ENCODE measurements at places on chromosomes 5 and 9.

- DNase-seq, result no peak
Observed at GRCh38 chr9:121640491-121641223, 10.8 kb upstream of the DAB2IP start.

GRCh38 chr5:164345173-164345849 is 839.9 kb downstream of the MAT2B start:
- no peak for DNase-seq

DNA sequence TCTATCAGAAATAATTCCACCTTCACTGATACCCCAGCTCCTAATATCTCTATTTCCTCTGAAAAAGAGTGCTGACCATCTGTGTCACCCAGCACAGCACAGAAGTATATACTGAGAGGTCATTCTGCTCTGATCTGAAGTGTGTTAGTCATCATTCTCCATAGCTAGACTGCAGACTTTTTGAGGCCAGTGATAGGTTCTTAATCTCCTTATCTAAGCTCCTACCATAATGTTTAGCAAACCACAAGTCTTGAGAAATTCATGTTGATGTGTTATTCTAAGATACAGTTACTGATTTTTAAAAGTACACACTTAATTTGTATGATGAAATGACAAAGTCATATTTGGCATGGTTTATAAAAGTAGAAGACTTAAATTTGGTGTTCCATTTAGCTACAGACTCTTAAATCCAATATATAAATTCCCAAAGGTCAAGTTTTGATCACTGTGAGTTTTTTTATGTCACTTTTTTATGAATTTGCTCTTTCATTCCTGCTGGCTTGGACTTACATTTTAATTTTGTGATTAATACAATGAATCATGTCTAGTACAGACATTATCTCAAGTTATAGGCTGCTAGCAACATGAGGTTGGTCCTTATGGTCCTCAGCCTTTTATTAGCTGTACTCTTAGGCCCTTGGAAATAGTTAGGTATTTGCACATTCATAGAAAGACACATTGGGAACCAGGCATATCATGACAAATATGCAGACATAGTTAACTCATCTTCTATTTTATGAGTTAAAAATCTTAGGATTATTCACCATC is 380.8 kb downstream of the EBF1 start:
- no peak for DNase-seq

DNA sequence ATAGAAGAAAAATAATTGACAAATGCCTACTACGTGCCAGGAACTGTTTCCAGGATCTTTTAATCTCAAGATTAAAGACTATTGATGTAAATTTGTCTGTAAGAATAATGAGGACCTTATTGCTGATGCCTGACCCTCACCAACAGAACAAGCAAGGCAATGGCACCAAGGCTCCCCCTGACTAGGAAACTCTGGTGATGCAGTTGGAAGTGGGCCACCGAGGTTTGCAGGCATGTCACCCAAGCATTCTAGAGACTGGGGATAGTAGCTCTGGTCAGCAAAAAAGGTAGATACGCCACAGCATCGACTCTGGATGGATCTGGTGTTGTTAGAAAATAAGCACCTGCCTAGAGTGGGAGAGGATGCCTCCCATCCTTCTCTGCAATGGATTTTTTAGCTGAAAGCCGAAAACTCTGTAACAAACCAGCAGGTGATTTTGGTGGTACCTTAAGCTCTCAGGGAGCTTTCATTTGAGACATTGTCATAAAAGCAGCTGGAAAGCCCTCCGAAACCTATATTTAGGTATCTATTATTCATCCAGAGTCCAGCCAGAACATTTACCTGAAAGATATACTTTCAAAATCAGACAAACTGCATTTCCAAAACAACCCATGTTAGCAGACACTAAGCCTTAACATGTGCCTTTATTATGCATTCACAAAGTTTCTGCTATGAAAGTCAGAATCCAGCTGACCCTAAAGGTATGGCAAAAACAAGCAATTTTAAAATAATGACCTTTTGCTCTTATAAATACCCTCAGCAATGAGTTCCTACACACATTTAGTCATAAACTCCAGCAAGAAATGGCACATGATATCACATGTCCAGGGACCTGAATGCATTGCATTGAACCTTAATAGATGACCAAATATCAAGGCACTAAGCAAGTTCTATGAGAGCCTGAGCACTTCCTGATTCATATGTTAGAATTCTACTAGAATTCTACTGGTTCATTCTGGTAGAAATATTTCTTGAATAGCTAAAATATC is 308.4 kb downstream of the PDE4D start:
- no peak for DNase-seq

- peak; percentile 80 for DNase-seq
Observed at GRCh38 chr9:127519301-127520166, 68.2 kb downstream of the LRSAM1 start.

DNA sequence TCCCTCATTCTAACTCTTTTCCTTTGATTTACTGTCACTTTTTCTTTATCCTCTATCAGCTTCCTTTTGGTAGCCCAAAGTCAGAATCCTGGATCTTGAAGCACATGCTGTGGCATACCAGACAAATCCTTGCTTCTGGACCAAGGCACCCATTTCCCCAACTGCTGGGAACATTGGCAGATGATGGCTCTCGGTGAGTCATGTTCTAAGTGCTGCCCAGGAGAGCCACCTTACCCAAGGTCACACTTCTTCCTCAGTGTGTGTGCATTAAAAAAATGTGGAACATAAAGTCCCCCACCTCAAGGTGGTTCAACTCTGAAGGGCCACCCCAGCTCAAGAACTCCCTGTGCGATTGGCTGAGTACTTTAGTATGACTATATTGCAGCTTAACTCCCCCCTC is 141.4 kb upstream of the PUM3 start:
- DNase-seq, result no peak

- no peak for DNase-seq
Observed at GRCh38 chr5:52269859-52270258, 517.9 kb upstream of the ITGA1 start.

DNA sequence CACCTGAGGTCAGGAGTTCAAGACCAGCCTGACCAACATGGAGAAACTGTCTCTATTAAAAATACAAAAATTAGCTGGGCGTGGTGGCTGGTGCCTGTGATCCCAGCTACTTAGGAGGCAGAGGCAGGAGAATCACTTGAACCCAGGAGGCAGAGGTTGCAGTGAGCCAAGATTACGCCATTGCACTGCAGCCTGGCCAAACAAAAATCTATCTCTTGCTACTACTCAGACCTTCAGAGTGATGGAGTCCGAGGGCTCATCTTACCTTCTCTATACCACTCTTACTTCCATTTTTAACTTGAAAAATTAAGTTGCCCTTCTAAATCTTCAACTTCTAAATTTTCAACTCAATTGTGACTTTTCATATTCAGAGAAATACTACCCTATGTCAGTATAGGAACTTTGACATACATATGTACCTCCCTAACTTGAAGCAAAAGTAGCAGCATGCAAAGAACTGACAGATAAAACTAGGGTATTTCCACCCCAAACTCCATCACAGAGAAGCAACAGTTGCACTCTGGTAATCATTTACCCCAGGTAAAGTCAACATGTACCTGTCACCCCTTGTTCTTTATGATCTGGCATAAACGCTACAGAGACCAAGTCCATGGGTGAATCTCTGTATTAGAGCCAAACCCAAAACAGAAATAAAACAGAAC is 11.4 kb downstream of the ZFAND5 start:
- no peak for DNase-seq

DNA sequence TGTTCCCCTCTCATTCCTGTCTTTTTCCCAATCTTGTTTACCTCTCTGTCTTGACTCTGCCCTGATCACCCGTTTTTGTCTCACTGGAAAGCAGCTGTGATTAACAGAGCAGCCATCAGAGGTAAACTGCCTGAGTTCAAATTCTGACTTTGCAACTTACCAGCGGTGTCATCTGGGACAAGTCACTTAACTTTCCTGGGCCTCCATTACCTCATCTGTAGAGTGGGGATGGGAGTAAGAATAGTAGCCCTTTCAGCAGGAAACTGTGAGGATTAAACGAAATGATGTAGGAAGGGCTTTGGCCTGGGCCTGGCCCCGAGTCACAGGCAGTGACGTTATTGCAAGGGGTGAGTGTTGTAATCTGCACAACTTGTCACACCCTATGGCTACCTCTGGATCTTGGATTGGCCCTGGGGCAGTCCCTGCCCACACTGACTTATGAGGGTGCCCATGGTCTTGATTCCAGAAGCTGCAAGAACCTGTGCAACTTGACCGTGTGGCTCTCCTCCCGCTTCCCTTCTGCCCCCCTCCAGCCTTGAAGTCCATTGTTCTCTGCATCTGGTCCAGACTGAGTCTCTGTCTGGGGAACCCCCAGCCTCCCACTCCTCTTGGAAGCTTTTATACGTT is 657 bp upstream of the PCDH12 start:
- peak; percentile 58 for DNase-seq

GRCh38 chr9:137429974-137430722 is 7.0 kb downstream of the NOXA1 start:
- DNase-seq, result no peak

GRCh38 chr9:86662890-86663468 is 284.3 kb downstream of the GAS1 start:
- DNase-seq, result no peak

DNA sequence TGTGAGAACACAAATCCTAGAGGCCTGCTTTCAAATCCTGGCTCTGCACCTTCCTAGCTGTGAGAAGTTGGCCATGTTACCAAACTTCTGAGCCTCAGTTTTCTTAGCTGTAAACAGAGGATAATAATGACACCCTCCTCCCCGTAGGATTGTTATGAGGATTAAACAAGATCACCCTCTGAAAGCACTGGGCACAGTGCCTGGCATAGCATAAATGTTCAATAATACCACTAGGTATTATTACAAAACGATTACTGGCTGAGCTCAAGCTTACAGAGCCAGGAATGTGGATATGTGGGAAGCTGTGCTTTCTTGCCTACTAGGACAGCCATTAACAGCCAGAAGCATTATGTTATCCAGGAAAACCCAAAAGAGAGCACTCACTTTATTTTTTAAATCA is 30.8 kb upstream of the POU4F3 start:
- no peak for DNase-seq

- no peak for DNase-seq
Observed at GRCh38 chr9:72674961-72675360, 153.6 kb downstream of the TMC1 start.

DNA sequence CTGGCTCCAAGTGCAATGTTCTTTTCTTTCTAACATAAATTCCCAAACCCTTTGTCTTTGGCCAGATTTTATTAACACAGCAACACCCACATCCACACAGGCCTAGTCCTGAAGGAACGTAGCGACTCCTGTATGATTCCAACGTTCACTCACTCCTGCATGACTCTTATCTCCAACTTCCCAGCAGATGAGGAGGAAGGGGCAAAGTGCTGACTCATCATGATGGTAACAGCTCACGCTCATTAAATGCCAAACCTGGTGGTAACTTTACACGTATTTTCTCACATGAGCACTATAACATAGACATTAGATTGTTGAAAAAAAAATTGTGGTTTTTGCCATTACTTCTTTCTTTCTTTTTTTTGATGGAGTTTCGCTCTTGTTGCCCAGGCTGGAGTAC is 1349.5 kb downstream of the EFNA5 start:
- no peak for DNase-seq

GRCh38 chr5:142152384-142152732 is 43.8 kb downstream of the NDFIP1 start:
- DNase-seq, result no peak

DNA sequence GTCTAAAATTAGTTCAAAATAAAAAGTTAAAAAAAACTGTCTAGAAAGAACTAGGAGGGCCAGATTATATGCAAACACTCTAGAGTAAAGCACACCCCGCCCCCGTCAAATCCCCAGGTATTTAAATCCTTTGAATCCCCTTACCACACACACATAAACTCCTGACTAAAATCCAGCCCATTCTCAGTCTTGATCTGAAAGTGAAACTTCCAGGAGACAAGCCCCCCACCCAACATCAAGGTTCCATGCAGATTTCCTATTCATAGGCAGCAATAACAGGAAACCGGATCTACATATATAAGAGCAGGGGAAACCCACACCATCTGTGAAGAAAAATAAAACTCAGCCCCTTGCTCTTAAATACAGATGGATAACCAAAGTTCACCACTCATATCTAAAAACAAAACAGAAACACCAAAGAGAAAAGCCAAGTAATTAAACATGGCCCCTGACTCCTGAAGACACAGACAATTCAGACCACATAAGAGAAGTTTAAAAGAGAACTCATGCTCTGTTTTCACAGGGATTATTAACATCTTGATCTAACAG is 42.3 kb downstream of the MARCHF3 start:
- peak; percentile 62 for DNase-seq

DNA sequence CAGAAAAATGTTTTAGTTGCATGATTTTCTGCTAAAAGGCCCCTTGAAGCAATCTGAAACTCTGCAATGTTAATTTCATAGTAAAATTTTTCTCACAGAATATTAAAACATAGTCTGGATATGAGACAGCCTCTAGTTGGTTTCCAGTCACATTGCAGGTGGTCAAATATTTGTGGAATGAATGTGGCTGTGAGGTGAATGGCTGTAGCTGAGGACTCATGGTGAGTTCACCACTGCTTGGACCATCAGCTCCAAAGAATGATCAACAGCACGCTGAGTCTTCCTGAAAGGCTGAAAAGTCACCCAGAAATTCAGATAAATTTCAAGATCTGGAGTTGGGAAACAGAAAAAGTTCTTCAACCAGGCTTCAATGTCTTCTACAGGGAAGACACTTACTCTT is 79.8 kb downstream of the MAT2B start:
- no peak for DNase-seq

GRCh38 chr5:145971108-145971507 is 34.7 kb downstream of the SH3RF2 start:
- no peak for DNase-seq

- no peak for DNase-seq
Observed at GRCh38 chr5:26881901-26882300, 156.5 kb downstream of the CDH9 start.

DNA sequence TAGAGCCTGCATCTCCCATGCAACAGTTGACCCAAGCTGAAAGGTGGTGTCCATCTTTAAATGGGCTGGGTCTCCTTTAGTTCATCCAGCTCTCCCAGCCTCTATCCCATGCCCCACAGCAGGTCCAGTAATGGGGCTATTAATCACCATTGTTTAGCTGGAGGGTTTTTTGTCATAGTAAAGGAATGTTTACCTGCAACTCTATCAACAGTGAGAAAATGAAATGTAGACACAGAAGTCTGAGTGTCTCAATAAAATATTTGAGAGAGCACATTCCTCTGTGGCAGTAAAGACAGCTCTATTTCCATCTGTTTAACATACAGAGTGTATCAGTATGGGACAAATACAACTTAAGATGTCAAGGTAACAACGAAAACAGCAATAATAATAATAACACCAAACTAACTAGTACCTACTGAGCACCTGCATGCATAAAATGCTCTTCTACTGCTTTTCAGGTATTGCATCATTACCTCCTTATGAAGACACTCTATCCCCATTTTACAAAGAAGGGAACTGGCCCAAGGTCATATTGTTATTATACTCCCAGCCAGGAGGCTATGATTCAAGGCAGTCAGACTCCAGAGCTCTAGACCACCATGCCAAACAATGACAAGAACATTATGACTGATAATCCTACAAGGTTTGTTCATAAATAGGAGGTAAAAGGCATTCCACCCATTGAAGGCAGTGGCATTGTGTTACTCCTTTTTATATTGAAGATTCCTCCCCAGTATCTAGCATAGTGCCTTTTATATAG is 21.0 kb upstream of the C5orf58 start:
- DNase-seq, result no peak
